GM04503 (cell line): ENCODE measurements at places on chromosomes 6 and 20.
A peak's percentile ranks its signal among the peaks of the same experiment; 100 is the strongest.

DNA sequence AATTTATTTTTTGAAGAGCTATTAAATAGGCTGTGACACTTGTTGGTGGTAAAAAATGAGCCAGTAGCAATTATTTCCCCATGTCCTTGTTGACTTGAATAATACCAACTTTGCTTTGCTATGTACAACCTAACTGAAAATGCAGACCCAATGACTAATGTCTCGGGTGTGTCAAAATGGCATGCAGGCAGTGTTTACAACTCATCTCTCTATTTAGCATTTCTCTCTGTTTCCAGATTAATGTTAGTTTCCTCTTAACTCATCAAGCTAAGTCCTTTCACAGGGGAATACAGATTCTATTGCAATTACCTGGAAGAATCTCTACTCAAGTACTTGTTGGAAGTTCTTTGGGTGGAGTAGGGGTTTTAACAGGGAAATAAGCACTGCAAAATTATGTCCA is 504.4 kb downstream of the BCKDHB start:
- peak; percentile 76 for DNase-seq

DNA sequence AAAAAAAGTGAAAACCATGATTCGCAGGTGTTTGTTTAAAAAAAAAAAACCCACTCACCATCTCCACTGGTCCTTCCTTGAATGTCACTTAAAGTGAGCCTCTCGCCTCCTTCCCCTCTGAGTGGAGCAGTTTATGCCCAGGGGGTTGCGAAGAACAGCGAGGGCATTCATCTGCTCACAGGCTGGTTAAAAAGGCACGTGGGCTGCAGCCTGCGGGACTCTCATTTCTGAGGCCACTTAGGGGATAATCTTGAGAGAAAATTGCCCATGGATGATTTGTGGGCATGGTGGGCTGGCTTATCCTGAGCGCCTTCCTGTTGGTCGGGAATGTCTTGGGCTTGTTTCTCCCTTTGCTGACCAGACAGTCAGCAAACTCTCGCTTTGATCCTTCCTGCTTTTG is 18.9 kb downstream of the BCAS4 start:
- no peak for DNase-seq

- DNase-seq = no peak
Observed at GRCh38 chr20:54524849-54525248, 49.5 kb downstream of the DOK5 start.

GRCh38 chr6:115796829-115797228 is 263.9 kb downstream of the FRK start:
- no peak for DNase-seq

- DNase-seq = no peak
Observed at GRCh38 chr20:10381477-10381876, 52.5 kb downstream of the MKKS start.

GRCh38 chr6:109961611-109962041 is 16.5 kb upstream of the GPR6 start:
- DNase-seq = no peak

DNA sequence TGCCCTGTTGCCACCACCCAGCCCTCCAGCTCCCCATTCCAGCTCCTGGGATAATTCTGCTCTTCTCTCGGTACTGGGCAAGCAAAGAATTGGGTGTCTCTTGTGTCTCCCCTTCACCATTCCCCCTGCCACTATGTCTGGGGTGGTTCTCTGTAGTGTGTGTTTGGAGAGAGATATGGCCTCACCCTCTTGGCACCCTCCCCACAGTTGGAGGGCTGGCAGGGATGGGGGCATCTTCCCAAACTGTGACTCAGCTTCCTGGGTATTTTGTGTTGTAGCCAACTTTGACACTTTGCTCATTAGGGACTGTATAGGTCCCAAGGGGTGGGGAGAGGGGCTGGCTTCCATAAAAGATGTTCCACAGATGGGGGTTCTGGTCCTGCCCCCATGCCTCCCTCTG is 1.7 kb downstream of the TNXB start:
- no peak for DNase-seq

- DNase-seq = no peak
Observed at GRCh38 chr6:39707962-39708683, 17.1 kb downstream of the KIF6 start.

DNA sequence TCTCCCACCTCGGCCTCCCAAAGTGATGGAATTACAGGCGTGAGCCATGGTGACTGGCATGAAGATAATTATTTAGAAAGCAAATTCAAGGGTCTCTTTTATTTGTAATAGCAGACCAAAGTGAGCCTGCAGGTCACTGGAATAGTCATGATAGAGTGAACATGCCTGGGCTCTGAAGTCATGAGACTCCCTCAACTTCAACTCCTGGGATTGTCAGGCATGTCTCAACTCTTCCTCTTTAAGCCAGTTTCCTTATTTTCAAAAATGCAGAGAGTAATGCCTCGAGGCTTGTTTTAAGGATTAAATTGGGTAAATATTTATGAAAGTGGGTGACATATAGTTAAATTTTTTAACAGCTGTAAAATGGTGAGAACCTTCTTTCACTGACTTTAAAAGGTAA is 22.7 kb upstream of the HECA start:
- DNase-seq = no peak

DNA sequence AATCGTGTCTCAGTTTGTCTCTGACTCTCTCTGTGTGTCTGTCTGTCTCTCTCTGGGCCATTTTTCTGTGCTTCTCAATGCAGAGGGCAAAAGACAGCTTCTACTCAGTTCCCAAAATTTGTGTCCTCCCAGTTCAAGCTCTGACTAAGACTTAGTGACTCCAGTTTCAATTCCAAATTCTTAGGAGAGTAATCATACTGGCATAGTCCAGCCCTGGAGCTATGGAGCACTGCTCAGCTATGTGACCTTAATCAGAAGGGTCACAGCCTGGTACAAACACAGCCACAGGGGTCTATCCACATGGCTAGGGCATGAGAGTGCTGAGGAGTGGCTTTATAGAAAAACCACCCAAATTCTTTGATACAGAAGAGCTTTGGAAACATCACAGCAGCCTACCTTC is 91.9 kb downstream of the FOXF2 start:
- DNase-seq = peak; percentile 87
